ENCODE measurements at places on chromosomes 4 and X.

DNA sequence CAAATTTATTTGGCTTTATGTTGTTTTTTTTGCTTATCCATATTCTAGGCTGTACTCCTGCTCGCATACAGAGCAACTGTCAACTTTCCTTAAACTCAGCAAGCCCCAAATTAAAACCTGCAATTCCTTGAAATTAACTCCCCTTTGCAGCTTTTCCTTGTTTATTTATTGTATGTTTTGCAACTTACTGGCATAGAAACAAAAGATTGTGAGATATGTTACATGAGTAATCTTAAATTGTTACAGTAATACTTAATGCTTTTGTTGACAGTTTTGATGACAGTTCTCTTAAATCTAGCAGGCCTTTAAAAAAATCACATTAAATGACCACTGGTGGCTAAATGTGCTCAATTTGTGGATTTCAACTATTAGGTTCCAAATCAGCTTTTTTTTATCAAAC lies 4.5 kb downstream of the DDX3X start:
- no peak for DNase-seq

GRCh38 chr4:117084866-117085701 lies at the start of gene TRAM1L1:
Gene TRAM1L1, minus strand, starts transcription at chr4:117085576. Its CDS starts 183 bp downstream, at chr4:117085393.
- peak; percentile 37 for DNase-seq

DNA sequence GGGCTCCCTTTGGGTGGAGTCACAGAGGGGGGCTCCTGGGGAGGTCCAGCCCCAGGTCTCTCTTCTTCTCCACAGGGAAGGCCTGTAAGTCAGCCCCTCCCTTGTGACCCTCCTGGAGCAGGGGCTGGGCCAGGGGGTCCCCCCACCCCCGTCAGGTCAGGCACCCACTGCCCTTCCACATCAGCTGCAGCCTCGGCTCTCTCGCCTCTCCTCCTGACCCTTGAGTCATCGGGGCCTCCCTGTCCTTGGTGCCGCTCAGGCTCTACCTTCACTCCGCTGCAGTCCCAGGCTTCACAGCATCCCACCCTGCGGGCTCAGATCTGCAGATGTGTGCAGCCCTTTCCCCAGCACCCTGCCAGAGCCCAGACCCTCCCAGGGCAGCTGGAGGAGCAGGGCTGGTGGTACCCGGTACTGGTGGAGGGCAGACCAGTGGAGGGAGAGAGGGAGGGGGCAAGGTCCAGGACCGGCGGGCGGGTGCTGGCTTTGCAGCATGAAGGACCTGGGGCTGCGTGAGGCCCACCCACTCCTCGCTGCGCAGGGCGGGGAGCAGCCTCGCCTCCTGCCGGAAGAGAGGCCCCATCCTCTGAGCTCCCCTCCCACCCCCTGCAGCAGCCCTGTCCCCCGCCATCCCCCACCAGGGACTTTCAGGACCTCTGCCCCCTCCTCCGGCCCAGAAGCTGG lies 117.1 kb downstream of the FAM53A start:
- DNase-seq, result no peak

DNA sequence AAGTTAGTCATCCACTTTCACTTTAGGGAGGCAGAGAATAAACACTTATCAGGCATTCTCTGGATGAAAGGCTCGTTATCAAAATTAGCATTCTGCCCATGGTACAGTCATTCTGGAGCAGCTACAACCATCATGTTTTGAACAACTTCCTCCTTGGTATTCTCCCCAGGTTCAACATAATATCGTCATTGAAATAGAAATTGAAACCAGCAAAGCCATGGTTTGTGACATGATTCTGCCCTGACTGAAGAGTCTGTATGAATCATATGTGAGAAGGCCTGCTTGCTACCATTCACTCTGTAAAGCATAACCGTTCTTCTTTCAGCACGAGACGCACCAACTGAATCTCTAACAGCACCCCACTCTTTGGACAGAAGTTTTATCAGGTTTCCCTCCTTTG lies 127.5 kb upstream of the RADX start:
- no peak for DNase-seq

DNA sequence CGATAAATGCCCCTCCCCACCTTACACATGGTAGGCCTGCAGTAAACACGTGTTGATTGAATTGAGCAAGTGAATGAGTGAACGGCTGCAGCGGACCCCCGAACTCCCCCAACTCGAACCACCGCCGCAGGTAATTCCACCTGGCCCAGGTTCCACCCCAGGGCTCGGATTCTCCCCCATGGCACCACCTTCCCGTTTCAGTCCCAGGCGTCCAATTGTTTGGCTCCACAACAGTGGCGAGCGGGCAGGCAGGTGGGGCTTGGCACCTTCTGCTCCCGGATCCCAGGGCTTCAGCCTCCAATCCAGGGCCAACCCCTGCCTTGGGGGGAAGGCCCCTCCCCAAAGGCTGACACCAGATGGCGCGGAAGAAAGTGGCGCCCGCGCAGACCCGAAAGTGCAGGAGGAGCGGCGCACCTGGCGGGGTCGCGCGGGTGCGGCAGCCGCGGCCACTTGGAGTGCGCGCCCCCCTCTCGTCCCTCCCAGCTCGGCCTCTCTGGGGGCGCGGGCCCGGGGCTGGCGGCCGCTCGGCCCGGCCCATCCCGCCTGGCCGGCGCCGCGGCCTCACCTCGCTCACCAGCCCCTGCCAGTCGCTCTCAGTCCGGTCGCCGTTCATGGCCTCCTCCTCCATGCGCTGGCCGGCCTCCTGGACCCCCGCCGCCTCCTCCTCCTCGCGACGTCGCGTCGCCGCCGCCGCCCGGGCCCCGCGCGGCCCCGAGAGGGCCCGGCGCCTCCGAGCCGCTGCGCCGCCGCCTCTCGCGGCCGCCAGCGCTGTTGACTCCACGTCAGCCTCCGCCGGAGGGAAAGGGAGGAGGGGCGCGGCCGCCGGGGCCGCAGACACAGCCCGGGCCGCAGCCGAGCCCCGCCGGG lies at the start of gene CCDC149:
Gene CCDC149, minus strand, starts transcription at position 791 of the 867 bp plus-strand sequence. Its CDS starts 178 bp downstream, at position 613.
- peak; percentile 68 for DNase-seq

GRCh38 chrX:149541521-149542047 lies 772 bp downstream of the EOLA1 start:
- no peak for DNase-seq

DNA sequence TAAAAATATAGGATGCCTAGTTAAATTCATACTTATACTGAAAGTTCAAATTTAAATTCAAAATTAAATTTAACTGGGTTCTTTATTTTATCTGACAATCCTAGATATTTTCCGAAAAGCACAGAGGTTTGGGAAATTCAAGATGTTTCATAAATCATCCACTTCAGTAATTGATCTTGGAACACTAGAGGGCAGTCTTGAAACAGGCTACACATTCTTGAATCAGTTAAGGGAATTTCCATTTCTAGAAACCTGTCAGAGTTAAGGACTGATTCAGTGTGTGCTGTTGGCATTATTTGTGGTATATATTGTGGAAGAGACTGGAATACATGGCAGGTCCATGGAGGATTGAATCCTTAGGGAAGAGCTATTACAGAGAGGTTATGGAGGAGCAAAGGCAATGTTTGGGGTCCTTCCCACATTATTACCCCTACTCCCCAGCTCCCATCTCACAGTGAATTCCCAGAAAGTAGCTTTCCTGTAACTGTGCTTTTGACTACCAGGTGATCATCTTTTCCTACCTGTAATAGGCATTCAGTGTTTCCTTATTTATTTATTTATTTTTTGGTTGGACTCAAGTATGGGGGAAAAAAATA lies 92.9 kb downstream of the EGF start:
- DNase-seq, result no peak

DNA sequence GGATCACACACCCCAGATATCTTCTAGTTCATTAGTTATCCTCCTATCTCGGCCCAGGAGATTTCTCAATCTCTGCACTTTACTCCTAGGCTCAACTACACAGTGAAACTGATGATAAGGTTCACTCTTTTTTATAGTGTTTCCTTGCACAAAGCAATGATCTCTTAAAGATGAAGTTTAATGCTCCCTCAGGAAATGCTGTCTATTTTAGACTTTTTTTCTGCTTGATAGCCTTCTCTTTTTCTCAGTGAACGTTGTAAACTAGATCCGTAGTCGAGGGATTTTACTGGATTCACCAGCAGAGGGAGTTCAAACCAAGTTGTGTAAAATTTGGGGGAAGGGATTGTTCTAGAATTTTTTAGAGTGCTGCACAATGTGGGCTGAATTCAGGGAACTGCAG lies 269.6 kb downstream of the GBA3 start:
- DNase-seq, result no peak

GRCh38 chrX:132809581-132809980 lies 148.8 kb downstream of the HS6ST2 start:
- DNase-seq, result no peak

DNA sequence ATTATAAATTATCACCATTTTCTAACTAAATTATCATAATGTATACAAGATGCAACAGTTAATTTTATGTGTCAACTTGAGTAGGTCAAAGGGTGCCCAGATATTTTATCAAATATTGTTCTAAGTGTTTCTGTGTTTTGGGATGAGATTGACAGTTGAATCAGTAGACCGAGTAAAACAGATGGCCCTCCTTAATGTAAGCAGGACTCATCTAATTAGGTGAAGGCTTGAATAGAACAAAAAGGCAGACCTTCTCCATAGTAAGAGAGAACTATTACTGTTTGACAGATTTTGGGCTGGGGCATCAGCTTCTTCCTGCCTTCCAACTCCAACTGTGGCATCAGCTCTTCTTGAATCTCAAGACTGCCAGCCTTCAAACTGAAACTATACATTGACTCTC lies 185.8 kb downstream of the TRAM1L1 start:
- DNase-seq, result no peak

- DNase-seq, result no peak
Measured at GRCh38 chr4:118797558-118798142, 38.3 kb downstream of the SEC24D start.

- DNase-seq, result no peak
Measured at GRCh38 chr4:10123227-10124101, 6.9 kb upstream of the WDR1 start.

- no peak for DNase-seq
Measured at GRCh38 chr4:173264245-173264644, 69.9 kb downstream of the HMGB2 start.

DNA sequence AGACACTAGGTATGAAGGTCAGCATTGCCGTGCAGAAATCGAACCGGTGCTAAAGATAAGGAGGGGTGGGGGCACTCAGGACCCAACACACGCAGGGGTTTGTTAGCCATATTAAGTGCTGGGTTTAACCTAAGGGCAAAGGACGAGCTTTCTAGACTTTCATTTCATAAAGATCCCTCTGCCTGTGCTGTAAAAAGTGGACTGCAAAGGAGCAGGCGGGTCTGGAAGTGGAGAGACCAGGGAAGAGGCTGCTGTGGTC lies 1.3 kb downstream of the CASP3 start:
- DNase-seq, result no peak

DNA sequence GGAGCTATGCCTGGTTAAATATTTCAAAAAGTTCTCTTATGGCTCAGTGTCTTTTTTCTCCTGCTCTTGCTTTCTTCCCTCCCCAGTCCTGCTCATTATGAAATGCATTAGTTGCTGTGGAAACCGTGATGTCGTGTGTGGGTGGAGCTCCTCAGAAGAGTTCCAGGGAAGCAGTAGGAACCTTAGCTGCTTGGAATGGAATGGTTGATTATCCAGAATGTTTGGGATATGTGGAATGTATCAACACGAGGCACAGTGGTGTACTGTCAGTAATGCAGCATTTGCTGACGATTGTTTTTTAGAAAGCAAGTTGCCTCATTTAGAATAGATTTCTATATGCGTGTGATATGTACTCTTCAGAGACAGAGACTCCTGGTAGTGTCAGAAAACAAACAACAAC lies 333.2 kb downstream of the ARHGAP10 start:
- no peak for DNase-seq

- DNase-seq, result no peak
Measured at GRCh38 chrX:151153086-151153485, 23.3 kb upstream of the GPR50 start.

DNA sequence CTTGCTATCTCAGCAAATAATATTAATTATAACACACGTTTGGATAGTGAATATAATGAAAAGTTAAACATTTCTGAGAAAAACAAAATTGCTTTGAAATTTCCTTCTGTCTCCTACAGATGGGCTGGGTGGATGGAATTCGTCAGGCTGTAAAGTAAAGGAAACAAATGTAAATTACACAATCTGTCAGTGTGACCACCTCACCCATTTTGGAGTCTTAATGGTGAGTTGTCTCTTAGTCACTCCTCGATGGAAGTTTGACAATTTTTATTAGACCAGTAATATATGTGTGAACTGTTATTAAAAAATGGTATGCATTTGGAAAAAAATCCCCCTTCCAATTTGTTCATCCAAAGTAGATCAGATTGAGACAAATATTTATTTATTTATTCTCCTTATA lies 92.5 kb upstream of the BRS3 start:
- DNase-seq, result no peak

- no peak for DNase-seq
Measured at GRCh38 chrX:101362757-101363156, 14.2 kb upstream of the TIMM8A start.

DNA sequence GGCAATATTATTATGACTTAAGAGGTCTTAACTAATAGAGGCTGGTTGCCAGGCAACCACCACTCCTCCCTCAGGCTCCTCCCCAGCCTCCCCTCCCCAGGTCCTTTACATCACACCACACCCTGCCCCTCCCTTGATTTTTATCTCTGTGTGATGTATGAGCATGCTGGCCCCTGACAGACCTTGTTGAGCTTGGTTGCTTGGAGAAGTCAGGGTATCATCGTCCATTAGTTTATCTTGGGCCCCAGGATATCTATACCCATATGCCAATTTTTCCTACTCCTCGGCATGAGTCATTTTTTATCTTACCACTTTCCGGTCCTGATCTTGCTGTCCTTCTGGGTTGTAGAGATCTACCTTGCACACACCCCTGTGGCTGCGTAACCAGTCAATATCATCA lies 2.5 kb downstream of the AKAP4 start:
- DNase-seq, result no peak

DNA sequence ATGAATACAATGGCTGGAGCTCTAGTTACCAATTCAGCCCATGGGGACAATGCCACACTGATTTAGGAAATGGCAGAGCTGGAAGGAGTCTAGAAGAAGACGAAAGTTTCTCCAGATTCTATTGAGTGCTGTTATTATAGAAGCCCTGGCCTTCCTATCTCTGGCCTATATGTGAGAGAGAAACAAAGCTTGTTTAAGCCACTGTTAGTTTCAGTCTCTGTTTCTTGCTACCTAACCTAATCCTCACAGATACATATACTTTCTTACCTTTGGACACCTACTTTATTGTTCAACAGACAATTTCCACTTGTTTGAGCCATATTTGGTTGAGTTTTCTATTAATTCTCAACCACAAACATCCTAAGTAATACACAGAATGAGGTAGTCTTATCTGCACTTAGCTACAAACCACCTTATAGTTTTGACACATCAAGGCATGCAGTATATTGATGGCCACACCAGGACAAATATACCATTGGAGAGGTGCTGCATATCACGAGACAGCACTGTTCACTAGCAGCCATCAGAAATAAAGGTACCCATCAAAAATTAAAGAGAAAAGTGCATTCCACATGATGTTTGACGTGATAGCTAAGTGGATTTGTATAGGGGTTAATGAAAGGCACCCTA lies 190.2 kb downstream of the SMIM20 start:
- no peak for DNase-seq

DNA sequence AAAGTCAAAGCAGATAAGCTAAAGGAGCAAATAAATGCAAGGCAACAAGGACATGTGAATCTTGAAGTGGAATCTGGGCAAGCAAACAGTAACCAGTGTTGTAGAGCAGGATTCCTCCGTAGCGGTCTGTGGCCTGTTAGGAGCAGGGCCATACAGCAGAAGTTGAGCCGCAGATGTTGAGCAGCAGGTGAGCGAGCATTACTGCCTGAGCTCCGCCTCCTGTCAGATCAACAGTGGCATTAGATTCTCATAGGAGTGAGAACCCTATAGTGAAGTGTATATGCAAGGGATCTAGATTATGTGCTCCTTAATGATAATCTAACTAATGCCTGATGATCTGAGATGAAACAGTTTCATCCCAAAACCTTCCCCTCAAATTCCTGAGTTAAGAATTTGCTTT lies 550.7 kb downstream of the ADGRL3 start:
- no peak for DNase-seq
